Naive thymus-derived CD4-positive, alpha-beta T cell (primary cell): ENCODE measurements at places on chromosomes 13 and 19. TPM values are rescaled to one million over a fixed set of nuclear protein-coding genes. Genes with fewer than 3 reads are reported as not detected.

SLITRK5 gene
- not detected for polyA plus RNA-seq

MRPL54 gene
- polyA plus RNA-seq = 154 TPM

NKPD1 gene
- polyA plus RNA-seq = 0.41 TPM

CD209 gene
- not detected for polyA plus RNA-seq

TSSK6 gene
- polyA plus RNA-seq = 4.2 TPM

IL4I1 gene
- polyA plus RNA-seq = not detected

IGFLR1 gene
- polyA plus RNA-seq = 99.5 TPM

ZNF578 gene
- polyA plus RNA-seq = 3.0 TPM

GPR180 gene
- 1.5 TPM for polyA plus RNA-seq

MBD3L3 gene
- not detected for polyA plus RNA-seq

ICAM4 gene
- polyA plus RNA-seq = 0.52 TPM
